ENCODE measurements at places on chromosomes 4 and X.

DNA sequence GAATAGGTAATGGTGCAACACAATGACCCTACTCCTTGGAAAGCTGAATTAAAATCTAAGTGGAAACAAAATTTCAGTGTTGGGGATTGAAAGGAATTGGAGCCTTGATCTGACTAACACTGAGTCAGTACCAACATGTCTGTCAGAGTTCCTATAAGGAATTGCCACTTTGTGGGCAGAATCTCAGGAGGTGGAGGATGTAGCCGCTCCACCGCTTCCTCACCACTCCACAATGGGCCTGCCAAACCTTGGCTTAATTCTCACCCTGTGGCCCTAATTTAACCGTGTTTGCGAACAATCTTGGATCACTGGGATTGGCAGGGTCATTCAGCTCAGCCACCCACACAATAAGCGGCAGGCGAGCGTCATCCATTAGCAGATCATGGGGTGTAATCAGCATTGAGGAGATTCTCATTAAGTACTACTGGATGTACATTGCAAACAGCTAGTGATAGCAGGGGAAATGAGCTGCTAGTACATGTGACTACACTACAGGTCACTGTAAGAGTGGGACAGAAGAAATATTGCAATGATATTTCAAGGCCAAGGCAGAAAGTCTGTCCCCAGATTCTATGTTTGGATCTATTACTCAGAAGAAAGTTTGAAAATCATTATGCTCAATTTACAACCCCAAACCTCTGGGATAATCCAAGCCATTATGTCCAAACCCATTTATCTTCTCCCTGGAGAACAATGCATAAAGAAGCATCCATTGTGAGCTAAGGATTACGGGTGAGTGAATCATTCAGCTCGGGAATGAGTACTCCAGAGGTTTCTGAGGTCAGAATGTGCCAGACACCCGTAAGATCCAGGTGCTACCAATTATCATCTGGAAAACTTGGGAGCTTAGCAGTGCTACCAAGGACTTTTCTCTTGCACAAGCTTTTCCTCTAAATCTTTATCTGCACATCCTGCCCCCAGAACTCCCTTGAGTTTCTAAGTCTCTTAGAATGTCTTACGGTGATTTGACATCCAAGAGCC is 5.8 kb downstream of the SRPX start:
- DNase-seq, result no peak

GRCh38 chr4:102687982-102688433 is 72.8 kb downstream of the MANBA start:
- no peak for DNase-seq

DNA sequence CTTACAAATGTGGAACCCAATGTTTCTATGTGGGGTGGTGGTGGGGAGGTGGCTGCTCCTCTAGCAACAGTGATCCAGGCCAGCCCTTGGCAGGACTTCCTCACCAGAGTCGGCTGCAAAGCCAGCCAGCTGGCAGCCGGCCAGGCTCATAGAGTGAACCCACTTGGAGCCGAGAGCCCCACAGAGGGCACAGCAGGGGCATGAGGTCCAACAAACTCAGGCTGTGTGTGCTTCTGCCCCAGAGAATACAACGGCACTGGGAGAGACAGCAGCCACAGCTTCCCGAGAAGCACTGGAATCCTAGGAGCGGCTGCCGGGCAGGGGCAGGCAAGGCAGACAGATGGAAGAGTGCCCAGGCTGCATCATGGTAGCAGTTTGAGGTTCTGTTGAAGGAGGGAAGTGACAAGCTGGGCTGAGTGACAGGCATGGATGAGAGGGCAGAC is 23.5 kb upstream of the SOWAHD start:
- DNase-seq, result no peak

GRCh38 chr4:1350169-1350520 is 3.1 kb downstream of the UVSSA start:
- DNase-seq, result no peak

- DNase-seq, result no peak
These were observed 108.2 kb downstream of the NSUN7 start for GRCh38 chr4:40857956-40858355.

DNA sequence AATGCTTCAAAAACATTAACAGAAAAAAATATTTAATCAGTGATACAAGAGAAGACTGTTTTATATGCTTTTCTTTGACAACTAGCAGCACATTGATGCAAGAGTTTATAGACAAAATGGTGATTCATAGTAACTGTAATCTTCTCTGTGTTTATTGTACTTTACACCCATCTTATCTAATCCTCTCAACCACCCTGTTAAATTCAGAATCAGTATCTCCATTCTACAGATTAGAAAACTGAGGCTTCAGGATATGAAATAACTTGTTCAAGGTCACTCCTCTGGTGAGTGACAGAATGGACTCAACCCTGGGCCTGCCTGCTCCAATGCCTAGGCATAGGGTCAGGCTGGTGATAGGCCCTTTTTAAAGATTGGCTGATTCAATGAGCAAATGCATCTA is 26.1 kb upstream of the TMEM184C start:
- no peak for DNase-seq

DNA sequence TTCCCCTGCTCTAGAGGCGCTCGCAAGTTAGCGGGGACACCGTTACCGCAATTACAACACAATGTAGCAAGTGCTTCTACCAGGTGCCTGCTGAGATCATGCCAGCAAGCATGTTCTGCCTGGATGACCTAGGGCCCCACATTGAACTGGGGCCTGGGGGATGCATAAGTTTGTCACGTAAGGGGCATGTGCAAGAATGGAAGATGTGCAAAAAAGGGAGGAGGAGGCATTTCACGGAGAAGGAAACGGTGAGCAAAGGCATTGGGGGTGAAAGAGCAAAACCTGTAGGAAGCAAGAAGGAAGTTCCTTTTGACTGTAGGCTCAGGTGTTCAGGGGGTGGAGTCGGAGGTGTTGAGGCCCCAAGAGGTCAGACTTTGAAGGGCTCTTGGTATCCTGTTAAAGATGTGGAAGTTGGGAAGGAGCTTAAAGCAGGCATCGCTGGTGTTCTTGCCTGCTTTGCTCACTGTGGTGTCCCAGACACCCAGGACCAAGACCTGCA is 602 bp upstream of the SCARB2 start:
- DNase-seq, result no peak

DNA sequence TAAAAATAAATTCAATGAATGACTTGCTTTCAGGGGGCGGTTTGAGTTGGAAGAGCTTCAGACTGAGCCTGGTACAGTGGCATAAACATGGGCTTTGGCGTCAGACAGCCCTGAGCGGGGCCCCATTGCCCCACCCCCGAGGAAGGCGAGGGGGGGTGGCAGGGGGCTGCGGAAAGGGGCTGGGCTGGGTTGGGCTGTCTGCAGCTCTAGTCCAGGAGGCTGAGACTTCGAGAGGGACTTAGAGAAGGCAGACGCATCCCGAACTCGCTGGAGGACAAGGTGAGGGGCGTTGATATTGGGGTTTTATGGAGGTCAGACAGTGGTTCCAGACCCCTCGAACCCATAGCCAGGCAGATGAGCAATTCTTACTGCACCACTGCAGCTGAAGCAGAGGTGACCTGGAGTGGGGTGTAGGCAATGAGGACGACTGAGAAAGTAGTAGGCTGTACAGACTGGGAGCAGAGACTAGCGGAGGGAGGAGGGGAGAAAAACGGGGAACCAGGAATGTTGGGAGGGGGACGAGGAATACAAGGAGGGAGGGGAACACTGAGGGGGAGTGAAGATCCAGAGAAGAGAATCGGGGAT is at the start of gene MAGED2:
TSS of gene MAGED2 (plus strand) at position 222 of the 585 bp plus-strand sequence. CDS start 1,587 bp downstream, outside the sequence.
- DNase-seq, result no peak

GRCh38 chrX:13427441-13428052 is 107.7 kb upstream of the ATXN3L start:
- no peak for DNase-seq

DNA sequence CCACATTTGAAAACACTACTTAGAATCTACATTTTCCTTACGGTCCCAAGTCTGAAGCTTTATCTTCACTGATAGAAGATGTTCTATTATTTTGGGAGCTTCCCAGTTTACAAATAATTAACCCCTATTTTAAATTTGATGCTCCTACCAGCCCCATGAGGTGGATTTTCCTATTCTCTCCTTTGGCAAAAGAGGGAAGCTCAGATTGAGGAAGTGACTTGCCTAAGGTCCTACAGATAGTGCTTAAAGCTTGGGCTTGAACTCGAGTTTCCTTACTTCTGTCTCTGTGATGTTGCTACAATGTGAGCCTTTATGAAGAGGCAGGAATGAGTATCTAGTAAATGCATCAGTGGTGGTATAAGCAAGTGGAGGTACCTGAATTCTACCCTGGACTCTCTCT is 27.5 kb downstream of the HEPH start:
- DNase-seq, result no peak
